ENCODE measurements at places on chromosomes 2 and 18.

DNA sequence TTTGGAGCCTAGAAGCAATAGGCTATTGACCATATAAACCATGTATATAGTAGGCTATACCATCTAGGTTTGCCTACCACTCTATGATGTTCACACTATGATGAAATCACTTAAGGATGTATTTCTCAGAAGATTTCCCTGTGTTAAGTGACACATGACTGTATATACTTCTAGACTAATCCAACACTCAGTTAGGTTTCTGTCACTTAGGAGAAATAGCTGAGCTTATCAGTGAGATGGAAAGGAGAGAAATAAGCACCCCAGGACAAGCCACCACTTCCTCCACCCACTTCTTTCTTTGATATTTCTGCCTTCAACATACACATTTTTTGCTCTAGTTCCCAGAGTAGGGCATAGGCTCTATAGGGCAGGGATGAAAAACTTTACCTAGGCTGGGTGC is 7.8 kb downstream of the PECR start:
- no peak for DNase-seq

DNA sequence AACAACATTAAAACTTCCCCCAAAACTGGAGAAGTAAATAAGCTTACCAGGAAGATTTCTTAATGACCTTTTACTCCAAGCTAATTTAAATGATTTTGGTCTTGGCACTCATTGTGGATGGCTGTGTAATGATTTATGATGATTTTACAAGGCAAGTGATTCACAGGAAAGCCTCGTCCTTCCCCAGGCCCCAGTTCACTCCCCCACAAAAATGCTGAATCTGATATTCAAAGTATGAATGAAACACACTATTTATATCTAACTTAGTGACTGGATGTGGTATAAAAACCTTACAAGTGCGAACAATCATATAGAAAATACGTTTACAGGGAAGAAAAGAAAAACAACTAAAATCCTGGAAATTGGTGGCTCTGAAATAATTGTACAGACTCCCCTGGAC is 49.8 kb downstream of the ZNF516 start:
- peak; percentile 13 for DNase-seq

GRCh38 chr2:134454426-134454825 is 200.6 kb downstream of the MGAT5 start:
- DNase-seq, result peak; percentile 7

DNA sequence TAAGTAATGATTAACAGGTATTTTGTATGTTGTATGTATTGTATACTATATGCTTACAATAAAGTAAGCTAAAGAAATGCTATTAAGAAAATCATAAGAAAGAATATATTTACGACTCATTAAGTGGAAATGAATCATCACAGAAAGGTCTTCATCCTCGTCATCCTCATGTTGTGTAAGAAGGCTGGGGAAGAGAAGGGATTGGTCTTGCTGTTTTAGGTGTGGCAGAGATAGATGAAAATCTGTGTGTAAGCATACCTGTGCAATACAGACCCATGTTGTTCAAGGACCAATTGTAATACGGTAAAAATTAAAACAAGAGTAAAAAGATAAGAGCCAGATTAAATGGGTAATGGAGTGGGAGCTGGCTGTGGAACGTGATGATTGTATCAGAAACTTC is 16.6 kb downstream of the SLC35F5 start:
- DNase-seq, result no peak

- DNase-seq, result no peak
Measured at GRCh38 chr2:214244847-214245246, 166.0 kb upstream of the VWC2L start.

- DNase-seq, result no peak
Measured at GRCh38 chr2:226407135-226407534, 392.5 kb downstream of the IRS1 start.

DNA sequence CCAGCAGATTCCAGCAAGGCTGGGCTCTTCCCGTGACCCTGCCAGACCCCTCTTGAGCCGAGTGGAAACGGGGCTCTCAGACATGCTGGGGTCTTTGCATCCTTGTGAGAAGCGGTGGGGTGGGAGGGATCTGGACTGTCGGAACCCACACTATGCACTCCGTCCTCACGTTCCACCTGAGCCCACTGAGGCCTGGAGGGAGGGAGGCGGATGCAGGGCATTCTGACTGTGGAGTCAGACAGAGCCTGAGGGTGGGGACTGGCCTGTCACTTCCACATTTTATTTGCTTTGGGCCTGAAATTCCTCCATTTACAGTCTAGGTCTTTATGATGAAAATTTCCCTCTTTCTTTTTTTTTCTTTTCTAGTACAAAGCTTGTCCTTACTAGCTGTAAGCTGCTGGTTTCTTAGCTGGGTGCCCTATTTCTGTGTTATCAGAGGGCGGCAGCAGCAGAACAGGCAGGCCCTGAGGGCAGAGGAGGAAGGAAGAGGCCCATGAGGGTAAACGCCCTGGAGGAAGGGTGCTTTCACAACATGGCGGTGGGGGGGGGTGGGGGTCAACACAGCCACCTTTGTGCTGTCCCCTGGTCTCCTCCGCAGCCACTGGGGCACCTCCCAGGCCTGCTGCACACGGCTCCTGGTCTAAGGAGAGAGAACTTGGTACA is 373.5 kb upstream of the MYT1L start:
- DNase-seq, result no peak

DNA sequence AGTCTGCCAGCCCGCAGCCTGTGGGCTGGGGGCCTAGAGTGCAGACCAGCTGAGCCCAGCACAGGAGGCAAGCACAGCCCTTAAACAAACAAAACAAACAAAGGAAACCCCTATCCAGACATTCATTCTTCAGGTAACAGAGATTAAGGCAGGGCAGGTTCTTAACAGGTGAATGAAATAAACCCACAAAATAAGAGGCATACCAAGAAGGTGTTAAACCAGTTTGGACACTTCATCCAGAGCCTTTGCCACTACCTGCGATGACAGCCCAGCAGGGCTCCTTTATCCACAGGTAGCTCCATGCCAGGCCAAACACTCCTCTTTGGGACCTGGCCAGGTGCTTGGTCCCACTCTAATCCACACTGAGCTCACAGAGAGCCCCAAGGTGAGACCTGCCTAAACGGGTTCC is 209.7 kb upstream of the SIX2 start:
- no peak for DNase-seq

GRCh38 chr2:109128616-109129355 is at the start of gene SH3RF3:
SH3RF3 (plus strand) TSS chr2:109129205.
- peak; percentile 65 for DNase-seq

- no peak for DNase-seq
Measured at GRCh38 chr18:27073404-27073830, 111.7 kb downstream of the CHST9 start.

DNA sequence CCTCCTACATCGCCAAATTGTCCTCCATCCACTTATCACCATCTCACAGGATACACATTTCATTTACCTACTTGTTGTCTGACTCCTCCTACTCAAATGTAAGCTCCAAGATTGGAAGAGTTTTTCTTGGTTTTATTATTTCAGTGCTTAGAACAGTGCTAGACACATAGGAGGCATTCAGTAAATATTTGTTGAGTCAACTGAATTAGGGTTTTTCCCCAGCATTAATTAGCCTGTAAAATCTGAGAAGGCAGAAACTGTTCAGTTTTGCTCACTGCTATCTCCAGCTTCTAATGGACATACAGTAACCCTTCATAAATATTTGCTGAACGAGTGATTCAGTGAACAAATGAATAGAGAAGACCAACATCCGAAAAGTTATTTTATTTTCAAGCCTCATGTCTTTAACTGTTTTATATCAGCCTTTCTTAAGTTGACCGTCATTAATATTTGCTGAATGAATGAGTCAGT is 800 bp downstream of the TTC21B start:
- no peak for DNase-seq

- DNase-seq, result no peak
Measured at GRCh38 chr2:127024769-127025358, 82.1 kb downstream of the BIN1 start.

DNA sequence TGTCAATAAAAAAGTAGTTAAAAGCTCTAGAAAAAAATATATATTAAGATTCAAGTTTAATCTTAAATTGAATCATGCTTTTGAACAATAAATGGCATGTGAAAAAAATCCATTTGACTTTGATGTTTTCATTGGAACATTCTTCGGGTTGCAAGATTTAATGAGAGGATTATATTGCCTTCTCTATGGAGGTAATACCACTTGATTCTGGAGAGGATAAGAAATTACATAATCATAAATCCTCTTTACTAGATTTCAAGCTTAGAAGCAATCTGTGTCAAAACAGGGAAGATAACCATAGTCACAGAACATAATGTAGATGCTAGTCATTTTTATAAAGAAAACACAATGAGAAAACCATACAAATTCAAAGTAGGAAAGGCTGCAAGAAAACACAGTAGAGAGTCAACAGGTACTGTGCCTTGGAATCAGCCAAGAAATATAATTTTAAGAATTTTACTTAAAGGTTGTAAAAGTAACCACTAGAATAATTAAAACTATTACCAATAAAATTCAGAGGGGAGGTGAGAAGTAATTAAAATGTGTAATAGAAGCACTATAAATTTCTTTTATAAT is 18.7 kb upstream of the MAPRE2 start:
- no peak for DNase-seq

DNA sequence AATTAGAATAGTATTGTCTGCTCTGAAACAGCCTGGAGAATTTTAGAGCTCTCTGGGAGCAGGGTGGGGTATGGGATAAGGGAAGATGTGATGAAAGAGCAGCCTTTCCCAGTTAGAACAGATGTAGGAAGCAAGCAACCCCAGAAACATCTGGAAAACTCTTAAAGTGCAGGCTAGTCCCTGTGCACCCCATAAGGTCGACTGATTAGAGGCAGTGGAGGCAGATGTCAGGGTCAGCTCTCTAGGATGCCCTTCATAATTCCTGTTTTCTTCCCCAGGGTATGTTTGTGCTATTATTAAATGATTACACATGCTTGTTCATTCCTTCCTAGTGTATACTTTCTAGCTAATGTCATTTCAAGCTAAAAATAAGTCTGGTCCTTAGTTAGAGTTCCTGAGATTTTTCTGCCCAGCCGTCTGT is 41.7 kb downstream of the PTPRM start:
- peak; percentile 43 for DNase-seq

GRCh38 chr18:70126832-70127231 is 78.7 kb downstream of the RTTN start:
- DNase-seq, result no peak

- DNase-seq, result no peak
Measured at GRCh38 chr18:74139411-74139810, 8.2 kb downstream of the FBXO15 start.

DNA sequence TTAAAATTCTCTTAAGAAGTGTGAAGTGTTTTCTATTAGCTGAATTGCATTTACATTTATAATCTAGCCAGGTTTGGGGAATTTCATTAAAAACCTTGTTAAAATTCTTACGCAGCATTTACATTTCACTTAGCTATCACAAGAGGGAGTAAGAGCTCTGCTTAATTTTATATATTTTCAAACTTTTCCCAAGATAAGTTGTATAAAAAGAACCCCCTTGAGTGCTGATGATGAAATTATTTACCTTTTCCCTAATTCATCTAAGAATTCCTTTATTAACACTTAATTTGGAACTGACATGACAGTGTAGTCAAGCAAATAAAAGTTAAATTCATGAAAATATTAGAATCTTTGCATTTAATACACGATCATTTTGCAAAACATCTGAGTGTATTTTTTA is 54.2 kb upstream of the ZSWIM2 start:
- no peak for DNase-seq

GRCh38 chr2:172361840-172362239 is 65.5 kb upstream of the ITGA6 start:
- no peak for DNase-seq

- DNase-seq, result no peak
Measured at GRCh38 chr2:50769406-50770181, 262.3 kb downstream of the NRXN1 start.

- no peak for DNase-seq
Measured at GRCh38 chr2:119485336-119486110, 38.8 kb downstream of the SCTR start.

- DNase-seq, result no peak
Measured at GRCh38 chr2:168136392-168136977, 110.9 kb downstream of the STK39 start.

- DNase-seq, result no peak
Measured at GRCh38 chr2:208222351-208222750, 32.5 kb downstream of the IDH1 start.

DNA sequence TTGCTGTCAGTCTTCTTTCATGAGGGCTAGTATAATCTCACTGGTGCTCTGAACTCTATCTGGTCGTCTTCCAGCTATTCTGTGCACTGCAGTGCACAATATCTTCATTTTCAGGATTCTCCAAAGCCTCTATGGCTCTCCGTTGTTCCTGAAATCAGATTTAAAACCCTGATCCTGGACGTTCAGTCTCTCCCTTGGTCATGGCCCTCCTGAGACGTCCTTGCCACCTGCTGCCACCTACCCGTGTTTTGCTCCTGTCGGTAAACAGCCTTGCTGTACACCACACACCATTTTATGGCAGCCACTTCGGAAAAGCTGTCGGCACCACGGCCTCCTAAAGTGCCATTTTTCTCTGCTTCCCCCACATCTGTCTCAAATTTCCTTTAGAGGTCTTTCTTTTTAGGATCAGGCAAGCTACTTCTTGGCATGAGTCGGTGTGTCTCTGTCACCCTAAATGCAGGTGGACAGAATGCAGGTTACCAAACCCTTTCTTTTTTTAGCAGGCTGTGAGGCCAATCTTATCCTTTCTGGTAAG is 170.0 kb downstream of the HRH4 start:
- no peak for DNase-seq

DNA sequence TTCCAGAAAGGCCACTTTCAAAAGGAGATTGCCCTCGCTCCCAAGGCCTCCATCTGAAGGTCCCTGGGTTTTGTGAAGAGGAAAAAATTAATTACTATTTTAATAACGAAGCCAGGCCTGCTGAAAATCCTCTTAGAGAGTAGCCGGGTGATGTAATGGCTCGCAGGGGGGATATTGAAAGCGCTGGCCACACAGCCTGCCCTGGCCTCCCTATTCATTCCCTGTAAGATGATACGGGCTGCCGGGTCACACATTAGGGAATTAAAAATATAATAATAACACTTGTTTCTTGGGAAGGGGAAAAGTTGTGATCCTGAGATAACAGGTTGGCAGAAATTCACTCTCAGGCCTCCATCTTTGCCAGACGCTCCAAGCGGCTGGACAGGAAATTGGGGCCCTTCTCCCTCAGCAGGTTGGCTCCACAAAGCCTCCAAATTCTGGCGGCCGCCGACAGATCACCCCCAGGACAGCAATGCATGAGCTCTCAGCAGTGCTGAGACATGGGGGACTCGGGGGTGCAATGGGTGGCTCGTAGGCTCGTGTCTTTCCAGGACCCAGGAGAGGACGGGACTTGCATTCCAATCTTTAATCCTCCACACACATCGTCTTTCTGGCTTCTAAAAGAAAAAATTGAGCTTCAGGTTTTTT is 299.9 kb upstream of the SALL3 start:
- DNase-seq, result no peak

DNA sequence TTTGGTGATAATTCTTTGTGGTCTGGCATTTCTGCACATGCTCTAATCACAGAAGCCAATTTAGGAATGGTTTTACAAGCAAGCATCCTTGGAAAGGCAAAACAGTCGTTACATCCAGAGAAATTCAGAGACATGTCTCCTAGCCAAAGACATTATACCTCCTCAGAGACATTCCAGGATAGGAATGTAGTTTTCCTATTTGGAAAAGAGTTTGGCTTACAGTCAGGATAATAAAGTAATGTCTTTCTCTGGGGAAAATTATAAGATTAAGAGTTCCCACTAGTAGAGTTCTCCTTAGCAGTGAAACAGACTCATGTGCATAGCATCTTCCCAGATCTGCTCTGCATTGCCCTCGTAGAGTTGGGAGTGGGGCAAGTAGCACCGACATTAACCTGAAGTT is 753.6 kb upstream of the TMEFF2 start:
- DNase-seq, result no peak

GRCh38 chr2:198000417-198000816 is 196.0 kb downstream of the PLCL1 start:
- DNase-seq, result no peak

- DNase-seq, result no peak
Measured at GRCh38 chr18:41009926-41010325, 945.1 kb upstream of the PIK3C3 start.

All from femur (tissue), 1 donor.